ENCODE measurements at places on chromosomes 5 and 9.

DNA sequence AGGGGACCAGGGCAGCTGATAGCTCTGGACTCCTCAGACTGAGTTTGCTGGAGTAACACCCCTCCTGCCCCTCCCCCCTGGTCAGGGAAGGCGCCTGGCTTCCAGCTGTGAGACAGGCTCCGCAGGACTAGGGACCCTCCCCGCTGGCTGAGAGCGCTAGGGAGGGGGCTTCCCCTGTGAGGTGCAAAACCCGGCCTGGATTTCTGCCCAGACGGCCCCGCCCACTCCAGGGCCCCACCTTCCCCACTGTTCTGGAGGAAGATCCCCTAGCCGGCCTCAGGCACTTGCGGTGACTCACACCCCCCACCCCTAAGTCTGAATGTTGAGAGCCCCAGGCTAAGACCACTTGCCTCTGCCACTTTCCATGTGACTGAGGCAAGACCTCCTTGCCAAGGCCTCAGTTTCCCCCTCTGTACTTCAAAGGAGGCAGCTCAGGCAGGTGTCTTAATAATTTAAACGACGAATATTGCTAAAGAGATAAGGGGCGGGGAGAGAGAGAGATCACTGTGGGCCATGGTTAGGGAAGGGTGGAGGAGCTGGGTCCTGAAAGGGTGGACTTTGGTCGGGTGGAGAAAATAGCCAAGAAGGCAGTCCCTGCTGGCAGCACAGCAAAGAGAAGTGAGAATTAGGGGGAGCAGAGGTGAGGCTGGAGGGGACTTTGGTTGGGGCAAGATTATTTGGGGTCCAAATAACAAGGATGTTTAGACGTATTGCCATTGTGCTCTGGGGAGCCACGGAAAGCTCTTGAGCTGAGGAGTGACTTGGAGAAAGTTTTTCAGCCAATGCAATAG lies 1.0 kb upstream of the DAB2IP start:
- peak; percentile 74 for DNase-seq

DNA sequence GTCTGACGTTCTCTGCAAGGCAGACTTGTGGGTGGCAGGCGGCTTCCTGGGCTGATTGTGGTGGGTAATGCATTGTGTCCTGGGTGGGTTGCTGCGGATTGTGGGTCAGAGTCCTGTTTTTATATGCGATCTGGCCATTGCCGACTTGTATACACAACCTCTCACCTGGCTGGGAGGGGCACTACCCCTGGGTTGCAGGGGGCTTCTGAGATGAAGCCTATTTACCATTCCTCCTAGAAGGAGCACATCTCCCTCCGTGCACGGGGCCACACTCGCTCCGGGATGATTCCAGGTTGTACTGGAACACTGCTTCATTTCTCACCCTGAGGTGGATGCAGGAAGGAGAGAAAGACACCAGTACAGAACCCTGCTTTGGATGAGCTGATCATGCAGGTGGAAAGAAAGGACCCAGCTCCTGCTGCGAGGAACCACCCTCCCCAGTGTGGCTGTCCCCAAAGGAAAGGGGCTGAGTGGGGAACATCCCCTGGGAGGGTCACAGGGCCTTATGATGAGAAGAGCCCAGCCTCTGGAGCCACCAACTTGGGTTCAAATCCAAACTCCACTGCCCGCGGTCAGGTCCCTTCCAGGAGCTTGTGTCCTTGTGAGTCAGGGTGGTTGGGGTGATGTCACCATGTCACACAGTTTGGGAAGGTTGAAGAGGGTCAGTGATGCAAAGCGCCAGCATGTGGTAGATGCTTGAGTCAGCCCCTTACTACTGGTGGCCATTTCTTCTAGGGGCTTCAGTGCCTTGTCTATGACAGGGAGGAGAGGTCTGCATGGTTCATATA lies 151.8 kb upstream of the COL5A1 start:
- DNase-seq: no peak

- DNase-seq: no peak
Observed at GRCh38 chr9:80085668-80086067, 513.9 kb downstream of the TLE4 start.

DNA sequence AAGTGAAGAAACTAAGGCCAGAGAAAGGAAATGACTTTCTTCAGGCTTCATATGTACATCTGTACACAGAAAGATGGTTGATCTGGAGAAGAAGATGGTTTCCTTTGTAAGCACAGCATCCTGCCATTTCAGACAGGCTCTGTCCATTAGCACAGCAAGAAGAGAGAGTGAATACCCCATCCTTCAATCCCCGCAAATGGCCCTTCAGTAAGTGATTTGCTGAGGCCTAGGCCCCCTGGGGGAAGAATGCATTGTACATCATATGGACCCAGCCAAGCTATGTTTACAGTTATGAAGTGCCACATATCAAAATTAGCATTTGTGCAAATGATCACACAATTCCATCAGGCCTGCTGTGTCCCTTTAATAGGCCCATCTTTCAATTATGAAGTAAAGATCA lies 657.4 kb downstream of the BRINP1 start:
- DNase-seq: no peak

- DNase-seq: no peak
Observed at GRCh38 chr5:126402621-126403555, 20.3 kb upstream of the GRAMD2B start.

DNA sequence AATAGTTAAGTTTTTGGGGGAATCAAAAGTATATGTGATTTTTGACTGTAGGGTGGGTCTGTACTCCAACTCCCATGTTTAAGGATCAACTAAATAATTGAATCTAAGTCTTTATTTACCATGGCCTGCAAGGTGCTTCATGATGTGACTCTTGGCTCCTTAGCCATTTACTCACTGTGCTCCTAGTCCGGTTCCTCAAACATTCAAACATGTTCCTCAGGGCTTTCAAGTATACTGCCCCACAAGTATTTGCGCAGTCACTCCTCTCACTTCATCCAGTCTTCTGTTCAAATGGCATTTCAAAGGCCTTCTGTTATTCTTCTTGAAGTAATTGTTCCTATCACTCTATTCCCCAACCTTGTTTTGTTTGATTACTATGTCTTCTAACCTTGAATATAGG lies 16.4 kb downstream of the SMC2 start:
- no peak for DNase-seq

DNA sequence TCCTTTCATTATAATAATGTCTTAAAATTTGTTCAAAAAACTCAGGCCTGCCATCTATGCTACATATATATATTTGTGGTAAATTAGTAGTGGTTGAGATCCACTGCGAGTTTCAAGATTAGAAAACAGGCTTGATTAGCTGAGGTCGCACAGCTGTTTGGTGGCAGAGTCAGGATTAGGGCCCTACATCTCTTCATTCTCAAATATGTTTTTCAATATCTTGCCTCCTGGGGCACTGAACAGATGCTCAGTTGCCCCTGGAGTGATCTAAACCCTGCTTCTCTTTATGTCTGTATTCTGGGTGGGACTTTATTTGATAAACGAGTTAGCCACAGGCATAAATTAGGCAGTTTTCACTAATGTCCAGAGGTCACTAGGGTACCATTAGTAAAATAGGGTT lies 27.8 kb upstream of the CEP120 start:
- DNase-seq: no peak

DNA sequence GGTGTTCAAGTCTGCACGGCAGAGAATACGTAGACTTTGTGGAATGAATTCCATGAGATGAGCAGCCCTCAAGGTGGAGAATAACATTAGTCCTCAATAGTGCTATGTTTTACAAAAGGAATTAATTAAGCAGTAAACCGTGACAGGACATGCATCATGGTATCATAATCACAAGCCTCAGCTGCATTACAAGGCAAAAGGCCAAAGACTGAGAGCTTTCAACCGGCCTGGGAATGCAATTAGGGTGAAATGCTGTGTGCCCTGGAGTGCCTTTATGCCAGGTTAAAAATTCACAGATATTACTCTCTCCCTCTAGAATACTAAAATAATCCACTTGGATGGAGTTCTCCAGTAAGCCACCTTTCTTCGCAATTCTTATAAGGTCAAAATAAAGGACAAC lies 270.6 kb downstream of the MLLT3 start:
- DNase-seq: no peak

DNA sequence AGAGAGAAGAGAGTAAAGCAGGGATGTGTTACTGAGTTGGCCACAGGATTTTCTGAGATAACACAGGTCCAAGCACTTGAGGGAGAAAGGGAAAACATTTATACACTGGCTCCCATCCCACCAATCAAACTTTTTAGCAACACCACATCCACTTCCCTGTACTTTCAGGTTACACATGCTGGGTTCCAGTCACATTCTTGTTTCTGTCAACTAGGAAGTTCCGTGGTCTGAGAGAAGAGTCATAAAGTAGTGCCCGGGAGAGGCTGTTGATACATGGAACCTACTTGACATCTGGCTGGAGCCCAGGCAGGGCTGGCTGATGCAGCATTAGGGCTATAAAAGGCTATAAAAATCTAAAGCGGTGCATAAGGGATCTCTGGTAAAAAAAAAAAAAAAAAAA lies 473.9 kb upstream of the COX7C start:
- DNase-seq: no peak

DNA sequence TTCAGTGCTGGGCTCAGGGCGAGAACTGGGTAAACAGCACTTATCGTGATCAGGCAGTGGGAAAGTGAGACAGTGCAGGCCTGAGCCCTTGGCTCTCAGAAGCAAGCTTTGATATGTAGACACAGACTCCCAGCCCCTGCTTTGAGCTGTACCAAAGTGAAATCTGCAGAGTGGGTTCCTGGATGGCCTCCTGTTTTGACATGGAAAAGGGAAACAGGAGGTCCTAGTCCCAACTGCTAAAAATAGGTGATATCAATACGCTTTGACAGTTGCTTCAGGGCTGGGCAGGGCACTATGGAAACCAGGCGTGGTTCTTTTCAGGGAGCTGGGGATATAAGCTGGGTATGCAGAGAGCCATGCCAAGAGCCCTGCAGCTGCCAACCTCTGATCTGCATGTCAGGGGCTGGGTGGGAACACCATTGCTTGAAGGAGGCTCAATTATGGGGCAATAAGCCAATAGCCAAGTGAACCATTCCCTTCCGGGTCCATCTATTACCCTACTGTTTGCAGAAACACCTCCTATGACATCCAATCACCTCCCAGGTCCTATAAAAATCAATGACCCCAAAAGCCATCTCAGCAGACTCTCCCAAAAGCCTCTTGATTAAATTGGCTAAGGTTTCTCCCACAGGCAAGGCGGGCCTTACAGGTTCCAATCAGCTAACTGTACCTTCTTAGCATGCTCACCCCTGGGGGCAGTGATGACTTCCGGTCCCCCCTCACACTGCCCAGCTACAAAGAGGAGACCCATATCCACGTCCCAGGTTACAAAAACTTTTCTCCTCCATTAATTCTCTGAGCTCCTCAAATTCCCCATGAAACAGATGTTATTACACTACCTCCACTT lies 45.8 kb downstream of the EPB41L4B start:
- DNase-seq: peak; percentile 85

DNA sequence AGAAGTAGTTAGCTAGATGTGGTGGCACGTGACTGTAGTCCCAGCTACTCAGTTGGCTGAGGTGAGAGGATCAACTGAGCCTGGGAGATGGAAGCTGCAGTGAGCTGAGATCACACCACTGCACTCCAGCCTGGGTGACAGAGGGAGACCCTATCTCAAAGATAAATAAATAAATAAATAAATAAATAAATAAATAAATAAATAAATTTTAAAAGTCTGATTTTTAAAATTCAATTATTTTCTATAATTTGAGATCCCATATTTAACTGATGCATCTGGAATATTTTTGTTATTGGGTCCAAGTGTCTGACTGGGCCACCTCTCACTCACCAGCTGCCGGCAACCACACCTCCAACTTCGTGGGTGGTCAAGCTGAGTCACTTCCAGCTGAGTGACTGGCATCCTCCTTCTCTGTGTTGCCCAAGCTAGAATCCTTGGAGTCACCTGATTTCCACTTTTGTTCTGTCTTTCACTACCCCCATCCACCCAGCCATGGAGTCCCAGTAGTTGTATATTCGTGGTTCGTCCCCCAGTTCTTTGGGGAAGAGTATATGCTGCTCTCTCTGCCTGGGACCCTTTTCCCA lies 70.9 kb downstream of the EGFLAM start:
- DNase-seq: no peak

DNA sequence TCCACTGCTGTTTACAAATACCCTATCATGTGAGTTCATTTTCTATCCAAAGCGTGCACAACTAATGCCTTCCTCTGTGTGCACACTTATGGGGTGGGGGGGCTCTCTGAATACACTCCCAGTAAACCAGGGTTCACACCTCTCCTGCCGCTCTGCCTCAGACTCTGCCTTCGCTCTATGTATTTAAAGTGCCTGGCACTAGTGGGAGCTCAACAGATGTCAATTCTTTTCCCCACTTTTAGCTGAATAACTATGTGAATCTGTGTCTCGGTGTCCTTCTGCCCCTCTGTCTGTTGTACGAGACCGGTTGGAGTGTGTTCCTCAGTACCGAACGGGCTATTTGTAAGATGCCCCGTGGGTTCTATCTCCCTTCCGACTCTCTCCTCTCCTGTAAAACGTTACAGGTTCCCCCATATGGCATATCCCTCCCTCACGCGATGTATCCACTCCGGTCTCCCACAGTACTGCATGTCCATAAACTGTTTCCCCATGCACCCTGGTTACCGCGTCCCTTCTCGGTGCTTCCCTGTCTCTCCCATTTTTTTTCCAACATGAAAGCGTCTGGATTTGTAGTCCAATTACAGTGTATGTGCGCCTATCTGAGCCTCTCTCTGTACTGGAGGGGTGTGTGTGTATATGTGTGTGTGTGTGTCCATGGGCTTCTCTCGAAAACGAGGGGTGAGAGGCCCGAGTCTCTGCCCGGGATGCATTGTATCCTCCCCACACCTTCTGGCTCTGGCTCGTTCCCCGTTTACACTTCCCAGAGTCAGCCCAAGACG lies 1.6 kb downstream of the ELL2 start:
- DNase-seq: no peak

- no peak for DNase-seq
Observed at GRCh38 chr5:82884821-82885471, 192.2 kb downstream of the TMEM167A start.

- DNase-seq: no peak
Observed at GRCh38 chr5:77427998-77428397, 64.1 kb downstream of the WDR41 start.

DNA sequence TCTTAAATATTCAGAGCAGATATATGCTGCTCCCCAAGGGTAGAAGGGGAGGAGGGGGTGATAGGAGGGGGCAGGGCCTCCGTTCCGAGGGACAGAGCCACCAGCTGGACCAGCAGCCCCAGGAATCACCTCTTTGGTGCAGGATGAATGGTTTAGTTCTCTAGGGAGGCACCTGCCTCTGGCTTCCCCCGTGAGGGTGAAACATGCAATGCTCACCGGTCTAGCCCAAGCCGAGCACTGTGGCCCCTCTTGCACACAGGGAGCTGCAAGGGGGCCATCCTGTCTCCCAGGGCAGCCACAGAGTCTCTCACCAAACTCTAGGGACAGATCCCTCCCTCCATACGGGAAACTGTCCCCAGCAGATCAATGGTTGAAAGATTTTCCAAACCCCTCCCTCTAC lies 163.7 kb downstream of the DAB2IP start:
- DNase-seq: no peak

Measured in NCI-H1092 (cell line).